Right renal cortex interstitium (tissue), 3 donors: ENCODE measurements at places on chromosomes 7 and 10. TPM values are rescaled to one million over a fixed set of nuclear protein-coding genes. Genes with fewer than 3 reads are reported as not detected.
A peak's percentile ranks its signal among the peaks of the same experiment; 100 is the strongest.

- peak; percentile 63 for DNase-seq
Observed at GRCh38 chr10:100025576-100025975, 15.8 kb upstream of the DNMBP start.

DNA sequence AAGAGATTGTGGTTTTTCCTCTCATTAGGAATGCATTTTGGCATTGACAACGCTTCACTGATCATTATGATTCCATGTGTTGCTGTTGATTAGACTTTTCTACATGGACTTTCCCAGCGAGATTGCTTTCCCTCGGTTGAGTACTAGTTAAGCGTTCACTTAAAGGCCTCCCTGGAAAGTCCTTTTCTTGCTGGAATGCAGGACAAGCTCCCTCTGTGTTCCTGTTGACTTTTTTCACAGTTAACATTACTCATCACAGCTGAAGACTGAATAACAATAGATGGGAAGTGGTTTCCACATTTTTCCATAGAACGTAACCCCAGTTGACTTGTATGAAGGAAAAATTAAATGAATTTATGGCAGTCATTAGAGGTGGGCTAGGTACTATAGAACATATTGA is 2.6 kb upstream of the CAV1 start:
- DNase-seq = no peak

GRCh38 chr7:114048386-114049235 is 129.8 kb upstream of the PPP1R3A start:
- no peak for DNase-seq

- no peak for DNase-seq
Observed at GRCh38 chr10:7130191-7130911, 280.5 kb downstream of the SFMBT2 start.

DNA sequence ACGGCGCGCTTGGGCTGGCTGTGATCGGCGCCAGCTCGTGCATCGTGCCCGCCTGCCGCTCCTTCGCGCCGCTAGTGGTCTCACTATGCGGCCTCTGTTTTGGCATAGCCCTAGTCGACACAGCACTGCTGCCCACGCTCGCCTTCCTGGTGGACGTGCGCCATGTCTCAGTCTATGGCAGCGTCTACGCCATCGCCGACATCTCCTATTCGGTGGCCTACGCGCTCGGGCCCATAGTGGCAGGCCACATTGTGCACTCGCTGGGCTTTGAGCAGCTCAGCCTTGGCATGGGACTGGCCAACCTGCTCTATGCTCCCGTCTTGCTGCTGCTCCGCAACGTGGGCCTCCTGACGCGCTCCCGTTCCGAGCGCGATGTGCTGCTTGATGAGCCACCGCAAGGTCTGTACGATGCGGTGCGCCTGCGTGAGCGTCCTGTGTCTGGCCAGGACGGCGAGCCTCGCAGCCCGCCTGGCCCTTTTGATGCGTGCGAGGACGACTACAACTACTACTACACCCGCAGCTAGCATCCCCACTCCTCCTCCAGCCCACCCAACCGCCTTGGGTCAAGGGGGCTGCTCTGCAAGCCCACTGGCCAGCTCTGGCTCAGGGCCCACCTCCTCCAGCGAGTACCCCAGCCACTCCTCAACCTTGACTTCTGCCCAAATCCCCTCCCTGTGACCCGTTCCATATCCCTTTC is 1.9 kb downstream of the SLC18A3 start:
- no peak for DNase-seq

- no peak for DNase-seq
Observed at GRCh38 chr10:123309731-123310130, 155.5 kb downstream of the BUB3 start.

DNA sequence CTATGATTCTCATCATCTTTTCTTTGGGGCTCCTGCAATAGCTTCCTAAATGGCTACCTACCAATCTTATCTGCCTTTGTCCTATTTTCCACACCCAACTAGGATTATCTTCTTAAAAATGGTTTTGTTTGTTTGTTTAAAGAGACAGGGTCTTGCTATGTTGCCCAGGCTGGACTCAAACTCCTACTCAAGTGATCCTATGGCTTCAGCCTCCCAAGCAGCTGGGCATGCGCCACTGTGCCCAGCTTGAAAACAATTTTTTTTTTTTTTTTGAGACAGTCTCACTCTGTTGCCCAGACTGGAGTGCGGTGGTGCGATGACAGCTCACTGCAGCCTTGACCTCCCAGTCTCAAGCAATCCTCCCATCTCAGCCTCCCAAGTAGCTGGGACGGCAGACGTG is 14.9 kb downstream of the DNMBP start:
- no peak for DNase-seq

The CDK5 gene
- polyA plus RNA-seq = 15.1 TPM

The SLC26A5 gene
- not detected for polyA plus RNA-seq

- no peak for DNase-seq
Observed at GRCh38 chr10:106083572-106083971, 1080.9 kb downstream of the SORCS1 start.

DNA sequence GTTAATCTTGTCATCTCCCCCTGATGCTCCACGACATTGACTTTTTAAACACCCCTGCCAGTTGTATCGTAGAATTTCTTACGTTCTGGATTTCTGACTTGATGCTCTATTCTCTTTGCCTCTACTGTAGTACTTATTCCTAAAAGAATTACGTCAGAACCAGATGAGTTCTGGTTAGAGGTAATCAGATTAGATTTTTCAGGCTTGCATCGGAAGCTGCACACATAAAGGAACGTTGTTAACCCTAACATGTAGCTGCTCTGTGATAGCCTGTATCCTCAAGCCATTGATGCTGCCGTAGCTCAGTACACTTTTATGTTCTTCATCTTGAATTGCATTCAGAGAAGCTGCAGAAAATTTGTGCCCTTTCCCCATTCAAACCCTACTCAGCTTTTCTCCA is 26.3 kb upstream of the TMEM236 start:
- no peak for DNase-seq

GRCh38 chr7:132906193-132906835 is 175.6 kb downstream of the CHCHD3 start:
- DNase-seq = no peak

GRCh38 chr7:137935884-137936508 is 65.9 kb downstream of the CREB3L2 start:
- DNase-seq = no peak

DNA sequence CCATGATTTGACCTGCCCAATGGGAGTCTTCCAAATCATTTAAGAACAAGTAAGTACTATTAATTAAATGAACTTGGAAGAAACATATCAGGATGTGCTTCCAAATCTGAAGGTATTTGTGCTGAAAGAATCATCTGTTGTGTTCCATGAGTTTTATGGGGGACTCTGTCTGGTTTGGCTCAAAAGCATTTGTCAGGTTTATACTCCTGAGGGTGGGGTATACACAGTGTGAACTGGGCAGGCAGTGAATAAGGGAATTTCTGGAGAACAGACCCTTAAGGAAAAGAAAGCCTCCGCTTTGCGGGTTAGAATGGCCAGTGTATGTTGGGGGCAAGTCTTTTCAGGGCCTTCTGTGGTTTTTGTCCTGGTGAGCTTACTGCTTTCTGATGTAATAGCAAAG is 29.9 kb downstream of the TCF7L2 start:
- DNase-seq = no peak

- DNase-seq = no peak
Observed at GRCh38 chr7:105578496-105578895, 2.8 kb downstream of the EFCAB10 start.

DNA sequence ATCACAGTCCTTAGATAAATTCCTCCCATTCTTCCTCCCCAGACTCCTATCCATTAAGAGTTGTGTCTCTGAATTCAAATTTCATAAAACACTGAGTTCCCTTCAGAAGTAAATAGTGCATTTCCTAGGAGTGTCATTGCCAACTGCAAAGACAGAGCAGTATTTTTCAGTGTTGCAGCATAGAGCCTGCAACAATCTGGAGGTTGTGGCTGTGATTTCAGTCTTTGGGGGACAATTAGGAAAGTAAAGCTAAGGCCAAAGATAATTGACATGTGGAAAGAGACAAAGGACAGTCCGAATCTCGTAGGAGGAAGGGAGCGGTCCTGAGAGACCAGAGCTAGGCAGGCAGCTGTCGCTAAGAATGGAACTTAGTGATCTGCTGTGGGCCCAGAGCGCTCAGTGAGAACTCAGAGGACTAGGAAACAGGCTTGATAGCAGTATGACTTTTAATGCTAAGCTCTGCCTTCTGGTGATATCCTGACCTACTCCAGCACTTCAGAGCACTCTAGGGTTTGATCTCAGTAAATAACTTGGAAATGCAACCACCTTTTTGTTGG is 46.2 kb downstream of the PRPF18 start:
- DNase-seq = no peak

GRCh38 chr7:26860361-26860760 is 4.0 kb downstream of the SKAP2 start:
- no peak for DNase-seq

GRCh38 chr10:123645615-123646014 is 20.5 kb upstream of the GPR26 start:
- DNase-seq = no peak

GRCh38 chr7:140314573-140315480 is 83.5 kb downstream of the SLC37A3 start:
- DNase-seq = no peak

The OR6V1 gene
- polyA plus RNA-seq = not detected

- DNase-seq = no peak
Observed at GRCh38 chr7:70838292-70838907, 293.5 kb upstream of the GALNT17 start.

The PROSER2 gene
- 4.7 TPM for polyA plus RNA-seq

- DNase-seq = no peak
Observed at GRCh38 chr7:25894902-25895791, 256.9 kb upstream of the NFE2L3 start.

The C10orf67 gene
- polyA plus RNA-seq = 1.9 TPM

- no peak for DNase-seq
Observed at GRCh38 chr10:118139321-118139720, 92.6 kb upstream of the RAB11FIP2 start.

The WDR86 gene
- polyA plus RNA-seq = 21.1 TPM

DNA sequence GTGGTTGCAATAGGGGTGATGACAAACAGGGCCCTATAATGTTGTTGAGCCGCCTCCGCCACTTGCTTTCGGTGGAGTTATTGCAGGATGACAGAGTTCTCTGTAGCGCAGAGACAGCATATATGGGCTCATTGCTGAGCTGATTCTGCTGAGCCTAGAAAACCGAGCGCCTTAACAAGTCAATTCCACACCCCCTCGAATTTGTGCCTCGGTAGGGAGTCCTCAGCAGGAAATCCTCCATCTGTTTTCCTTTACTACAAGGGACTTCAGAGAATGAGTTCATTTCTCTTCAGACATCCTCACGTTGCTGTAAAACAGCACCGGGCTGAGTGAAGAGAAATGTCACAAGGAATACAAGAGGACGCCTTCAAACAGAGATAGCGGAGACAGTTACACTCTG is 90.7 kb upstream of the KIAA1217 start:
- no peak for DNase-seq

DNA sequence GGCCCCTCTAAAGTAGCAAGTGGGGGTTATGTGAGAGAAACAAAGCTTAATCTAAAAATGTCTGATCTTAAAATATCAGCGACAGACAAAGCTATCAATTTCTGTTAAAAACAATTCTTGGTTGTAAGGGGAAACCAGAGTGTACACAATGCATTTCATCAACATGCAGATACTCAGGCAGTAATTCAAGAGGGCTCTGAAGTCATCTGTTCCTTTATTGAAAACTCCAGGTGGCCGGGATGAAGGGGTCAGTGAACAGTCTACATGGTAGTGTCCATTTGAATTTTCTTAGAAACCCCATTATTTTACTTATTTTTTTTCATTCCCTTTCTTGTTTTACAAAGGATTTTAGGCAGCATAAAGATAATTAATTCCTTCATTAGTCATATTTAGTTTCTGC is 36.7 kb upstream of the BTBD16 start:
- no peak for DNase-seq

DNA sequence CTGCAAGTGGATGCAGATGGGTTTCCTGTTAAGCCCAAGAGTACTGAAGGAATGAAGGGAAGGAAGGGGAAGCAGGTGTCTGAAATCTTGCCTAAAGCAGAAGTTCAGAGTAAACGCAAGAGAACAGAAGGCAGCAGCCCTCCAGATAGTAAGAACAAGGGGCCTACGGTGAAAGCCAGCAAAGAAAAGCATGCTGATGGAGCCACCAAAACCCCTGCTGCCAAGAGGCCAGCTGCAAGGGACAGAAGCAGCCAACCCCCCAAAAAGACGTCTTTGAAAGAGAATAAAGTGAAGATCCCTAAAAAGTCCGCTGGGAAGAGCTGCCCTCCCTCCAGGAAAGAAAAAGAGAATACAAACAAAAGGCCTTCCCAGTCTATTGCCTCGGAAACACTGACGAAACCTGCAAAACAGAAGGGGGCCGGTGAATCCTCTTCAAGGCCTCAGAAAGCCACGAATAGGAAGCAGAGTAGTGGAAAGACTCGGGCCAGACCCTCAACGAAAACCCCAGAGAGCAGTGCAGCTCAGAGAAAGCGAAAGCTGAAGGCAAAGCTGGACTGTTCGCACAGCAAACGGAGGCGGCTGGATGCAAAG is 152.5 kb downstream of the LCOR start:
- DNase-seq = no peak

DNA sequence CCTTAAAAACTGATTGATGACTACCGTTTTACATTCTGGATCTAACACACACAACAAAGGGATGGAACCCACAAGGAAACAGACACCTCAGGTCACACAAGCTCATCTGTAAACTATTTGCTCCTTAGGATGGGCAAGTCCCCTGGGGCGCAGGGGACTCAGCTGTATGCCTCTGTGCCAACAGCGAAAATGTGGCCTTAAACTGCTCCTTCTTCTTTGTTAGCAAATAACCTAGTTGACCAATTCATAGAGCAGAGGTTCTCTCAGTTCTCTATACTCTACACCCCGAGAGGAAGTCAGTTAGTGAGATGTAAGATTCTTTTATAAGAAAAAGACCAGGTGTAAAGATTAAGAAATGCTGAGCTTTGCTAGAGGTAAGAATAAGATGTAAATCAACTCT is 181.9 kb upstream of the PRSS58 start:
- DNase-seq = no peak

- no peak for DNase-seq
Observed at GRCh38 chr10:7541137-7542087, 125.4 kb downstream of the ITIH5 start.

GRCh38 chr10:59580026-59580863 is 129.4 kb downstream of the SLC16A9 start:
- no peak for DNase-seq

GRCh38 chr10:126391192-126391885 is 3.1 kb upstream of the ADAM12 start:
- DNase-seq = no peak

The MYH16 gene
- 0.06 TPM for polyA plus RNA-seq

GRCh38 chr10:45197816-45198485 is 117.5 kb downstream of the OR13A1 start:
- DNase-seq = no peak
